ENCODE measurements at places on chromosomes 5 and 9.

DNA sequence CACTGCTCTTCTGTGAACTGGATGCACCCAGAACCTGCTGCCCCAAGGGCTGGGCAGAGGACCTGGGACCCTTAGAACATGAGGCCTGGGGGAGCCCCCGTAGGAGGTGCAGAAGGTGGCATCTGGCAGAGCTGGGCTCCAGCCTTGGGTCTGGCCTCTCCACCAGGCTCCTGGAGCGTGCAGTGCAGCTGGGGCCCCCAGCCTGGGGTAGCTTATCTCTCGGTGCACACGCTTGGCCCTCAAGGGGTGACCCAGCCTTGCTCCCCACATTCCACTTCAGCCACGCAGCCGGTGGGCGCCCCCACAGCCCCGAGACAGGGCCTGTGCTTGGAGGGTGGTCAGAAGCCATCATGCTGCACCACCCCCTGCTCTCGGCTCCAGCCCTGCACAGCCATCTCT is 5.6 kb upstream of the NR5A1 start:
- peaks cover 13% of the 10 kb centered on the region for H3K27me3 ChIP-seq
- peak overlapping the region; percentile 18 for H3K4me3 ChIP-seq
- peaks cover 16% of the 10 kb centered on the region for H3K4me1 ChIP-seq
- no peak for DNase-seq
- H3K36me3 ChIP-seq: peaks cover 6% of the 10 kb centered on the region

DNA sequence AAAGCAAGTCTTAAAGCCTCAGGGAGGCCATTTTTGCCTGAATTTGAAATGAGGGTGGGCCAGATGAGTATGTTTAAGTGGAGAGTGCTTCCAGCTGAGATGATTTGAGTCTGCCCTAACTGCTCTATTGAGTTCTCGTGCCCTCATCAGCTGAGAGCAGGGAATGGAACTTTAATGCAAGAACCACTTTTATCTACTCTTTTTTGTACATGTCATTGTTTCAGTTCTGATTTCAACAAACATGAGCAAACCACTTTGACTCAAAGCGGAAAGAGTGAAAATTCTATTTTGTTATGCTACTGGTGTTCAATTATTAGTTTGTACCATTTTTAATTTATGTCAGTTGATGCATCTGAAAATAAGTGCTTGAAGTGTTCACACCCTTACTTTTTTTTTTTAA is 35.8 kb downstream of the DCAF10 start:
- no peaks in the 10 kb centered on the region for H3K36me3 ChIP-seq
- H3K27ac ChIP-seq: no peak overlapping the region
- H3K4me1 ChIP-seq: peaks cover 3% of the 10 kb centered on the region
- no peak for DNase-seq
- H3K4me3 ChIP-seq: no peak overlapping the region

- peaks cover 38% of the 10 kb centered on the region for H3K4me1 ChIP-seq
- DNase-seq: no peak
- peak overlapping the region; percentile 93 for H3K4me3 ChIP-seq
- H3K36me3 ChIP-seq: peaks cover 5% of the 10 kb centered on the region
Observed at GRCh38 chr9:35102465-35102768, 514 bp downstream of the STOML2 start.

DNA sequence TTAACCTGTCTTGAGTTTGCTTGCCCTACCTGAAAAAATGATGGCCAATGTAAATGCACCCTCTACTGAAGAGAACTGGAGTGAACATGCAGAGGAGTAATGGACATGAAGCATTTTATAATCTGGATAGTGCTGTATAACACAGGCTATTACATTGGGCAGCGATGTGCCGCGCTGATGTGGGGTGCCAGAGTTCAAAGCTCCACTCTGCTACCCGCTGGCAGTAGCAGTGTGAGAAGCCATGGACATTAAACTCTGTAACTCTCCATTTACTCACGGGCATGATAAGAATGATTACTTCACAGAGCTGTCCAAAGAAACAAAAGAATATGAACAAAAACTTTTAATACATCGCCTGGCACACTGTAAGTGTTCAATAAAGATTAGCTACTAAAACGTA is 7.5 kb upstream of the CDH6 start:
- DNase-seq: no peak
- H3K4me1 ChIP-seq: peaks cover 43% of the 10 kb centered on the region
- H3K27ac ChIP-seq: no peak overlapping the region
- no peak overlapping the region for H3K4me3 ChIP-seq
- peaks cover 18% of the 10 kb centered on the region for H3K27me3 ChIP-seq

All from neural crest cell (in vitro differentiated cells).